ENCODE measurements at places on chromosomes 1 and 21. TPM values are rescaled to one million over a fixed set of nuclear protein-coding genes. Genes with fewer than 3 reads are reported as not detected.
A peak's percentile ranks its signal among the peaks of the same experiment; 100 is the strongest.

- H3K36me3 ChIP-seq: peaks cover 23% of the 10 kb centered on the region
- DNase-seq: no peak
These were observed 85.5 kb downstream of the PIK3CD start for GRCh38 chr1:9737057-9737456.

- DNase-seq: no peak
- no peak overlapping the region for H3K27ac ChIP-seq
- no peaks in the 10 kb centered on the region for H3K4me1 ChIP-seq
- H3K36me3 ChIP-seq: no peaks in the 10 kb centered on the region
- no peak overlapping the region for H3K4me3 ChIP-seq
- no peaks in the 10 kb centered on the region for H3K27me3 ChIP-seq
These were observed 4.4 kb downstream of the ST3GAL3 start for GRCh38 chr1:43711524-43712386.

DNA sequence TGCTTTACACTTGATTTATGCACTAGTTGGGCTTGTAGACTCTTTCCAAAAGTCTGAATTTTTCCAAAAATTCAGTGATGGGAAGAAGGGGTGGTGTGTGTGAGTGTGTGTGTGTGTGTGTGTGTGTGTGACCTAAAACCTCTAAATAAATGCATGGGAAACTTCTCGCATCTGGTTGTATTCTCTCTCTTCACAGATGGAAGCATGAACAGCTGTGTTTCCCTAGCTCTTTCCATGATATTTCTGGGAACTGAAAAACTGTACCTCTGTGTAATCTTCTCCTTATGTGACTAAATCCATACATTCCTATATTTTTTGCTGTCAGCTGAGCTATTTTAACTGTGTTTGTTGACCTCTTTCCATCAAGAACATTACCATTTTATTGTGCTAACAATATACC, 26.2 kb upstream of the CYYR1 start:
- H3K4me3 ChIP-seq: no peak overlapping the region
- no peaks in the 10 kb centered on the region for H3K27me3 ChIP-seq
- H3K36me3 ChIP-seq: no peaks in the 10 kb centered on the region

- no peaks in the 10 kb centered on the region for H3K27me3 ChIP-seq
- H3K4me1 ChIP-seq: no peaks in the 10 kb centered on the region
- H3K27ac ChIP-seq: no peak overlapping the region
- H3K4me3 ChIP-seq: no peak overlapping the region
These were observed 2.5 kb downstream of the UCK2 start for GRCh38 chr1:165829888-165830287.

The GNG4 gene
- total RNA-seq: 0.15 TPM

- no peak for DNase-seq
- H3K27me3 ChIP-seq: no peaks in the 10 kb centered on the region
- no peak overlapping the region for H3K4me3 ChIP-seq
- H3K36me3 ChIP-seq: no peaks in the 10 kb centered on the region
- no peaks in the 10 kb centered on the region for H3K4me1 ChIP-seq
- H3K27ac ChIP-seq: no peak overlapping the region
These were observed 1.4 kb downstream of the TRIM17 start for GRCh38 chr1:228415221-228415620.

The GFI1 gene
- 0.80 TPM for total RNA-seq

The PTPRC gene
- total RNA-seq: 35.7 TPM

DNA sequence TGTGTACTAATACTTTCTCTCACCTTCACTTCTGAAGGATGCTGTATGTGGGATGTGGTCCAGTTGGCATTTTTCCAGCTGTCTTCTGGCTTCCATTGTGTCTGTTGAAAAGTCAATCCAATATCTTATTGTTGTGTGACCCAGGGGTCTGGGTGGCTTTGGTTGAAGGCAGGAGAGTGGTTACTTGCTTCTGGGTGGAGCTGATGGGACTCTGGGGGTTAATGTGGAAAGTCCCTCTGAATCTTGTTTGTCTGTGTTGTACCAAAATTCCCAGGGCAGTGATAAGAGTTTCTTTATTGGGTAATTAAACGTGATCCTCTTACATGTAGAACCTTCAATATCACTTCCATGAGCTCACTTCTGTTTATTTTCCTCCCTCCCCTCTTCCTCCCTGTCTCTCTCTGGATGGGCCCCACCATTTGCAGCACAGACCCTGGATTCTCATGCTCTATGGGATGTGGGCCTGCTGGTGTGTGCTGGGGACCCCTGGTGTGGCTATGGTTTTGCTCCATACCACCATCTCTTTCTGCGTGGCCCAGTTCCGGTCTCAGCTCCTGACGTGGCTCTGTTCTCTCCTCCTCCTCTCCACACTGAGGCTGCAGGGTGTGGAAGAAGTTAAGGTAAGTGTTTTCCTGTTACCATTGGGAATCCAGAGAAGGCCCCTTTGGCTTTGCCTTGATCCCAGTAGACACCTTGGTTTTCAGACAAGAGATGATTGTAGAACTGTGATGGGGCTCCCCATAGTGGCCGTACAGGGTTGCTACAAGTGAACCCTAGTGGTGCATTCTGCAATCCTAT, 71.5 kb downstream of the HHAT start:
- H3K4me1 ChIP-seq: no peaks in the 10 kb centered on the region
- H3K36me3 ChIP-seq: no peaks in the 10 kb centered on the region
- H3K27ac ChIP-seq: no peak overlapping the region
- peak; percentile 52 for DNase-seq

GRCh38 chr1:178862416-178862815, 8.5 kb downstream of the ANGPTL1 start:
- no peaks in the 10 kb centered on the region for H3K4me1 ChIP-seq
- H3K27ac ChIP-seq: no peak overlapping the region
- H3K4me3 ChIP-seq: no peak overlapping the region

The GNB1 gene
- total RNA-seq: 123 TPM

The PFKL gene
- 101 TPM for total RNA-seq

DNA sequence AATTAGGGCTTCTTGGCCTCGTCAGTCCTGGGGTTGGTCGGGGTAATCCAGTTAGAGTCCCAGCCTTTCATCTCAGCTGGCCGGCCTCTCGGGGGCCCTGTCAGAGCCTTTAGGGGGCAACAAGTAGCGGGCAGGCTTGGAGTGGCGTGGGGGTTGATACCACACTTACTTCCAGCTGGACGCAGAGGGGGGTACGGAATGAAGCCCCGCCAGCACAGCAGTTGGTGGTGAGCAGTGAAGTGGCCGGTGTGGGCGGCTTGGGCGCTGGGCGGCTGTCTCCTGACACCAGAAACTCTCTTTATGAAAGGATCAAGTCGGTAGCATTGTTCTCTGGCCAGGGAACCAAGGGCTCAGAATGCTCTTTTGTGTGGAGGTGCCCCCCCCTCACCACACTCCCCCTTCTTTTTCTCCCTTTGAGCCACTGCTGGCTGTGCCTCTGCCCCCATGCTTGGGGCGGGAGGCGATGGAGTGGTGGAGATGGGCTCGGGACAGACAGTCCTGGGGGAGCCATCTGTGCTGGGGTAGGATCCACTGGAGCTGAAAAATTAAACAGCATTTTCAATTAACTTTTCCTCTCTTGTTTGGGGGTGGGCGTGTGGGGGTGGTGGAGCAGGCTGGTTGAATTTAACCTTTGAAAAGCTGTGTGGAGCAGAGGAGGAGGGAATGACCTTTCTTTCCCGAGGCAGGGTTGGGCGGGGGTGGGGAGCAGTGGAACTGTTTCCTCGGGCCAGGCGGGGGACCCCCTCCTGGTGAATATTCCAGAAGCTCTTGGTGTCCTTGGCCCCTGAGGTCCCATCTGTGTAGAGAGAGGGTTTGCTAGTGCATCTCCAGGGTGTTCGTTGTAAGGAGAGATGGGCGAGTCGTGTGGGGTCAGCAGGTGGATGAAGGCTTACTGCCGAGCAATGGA, 102.7 kb downstream of the RNF220 start:
- no peaks in the 10 kb centered on the region for H3K36me3 ChIP-seq
- H3K4me1 ChIP-seq: no peaks in the 10 kb centered on the region
- H3K27ac ChIP-seq: no peak overlapping the region
- no peak for DNase-seq
- H3K4me3 ChIP-seq: no peak overlapping the region
- H3K27me3 ChIP-seq: peaks cover 19% of the 10 kb centered on the region

- H3K27me3 ChIP-seq: no peaks in the 10 kb centered on the region
- no peak for DNase-seq
- no peaks in the 10 kb centered on the region for H3K36me3 ChIP-seq
- H3K27ac ChIP-seq: no peak overlapping the region
These were observed 33.2 kb upstream of the FOXD3 start for GRCh38 chr1:63289135-63289534.

- peaks cover 5% of the 10 kb centered on the region for H3K36me3 ChIP-seq
- no peak overlapping the region for H3K27ac ChIP-seq
- DNase-seq: no peak
- H3K4me3 ChIP-seq: no peak overlapping the region
- H3K4me1 ChIP-seq: no peaks in the 10 kb centered on the region
These were observed 12.1 kb downstream of the NDUFV3 start for GRCh38 chr21:42905195-42905594.

The FCN3 gene
- total RNA-seq: 7.4 TPM

DNA sequence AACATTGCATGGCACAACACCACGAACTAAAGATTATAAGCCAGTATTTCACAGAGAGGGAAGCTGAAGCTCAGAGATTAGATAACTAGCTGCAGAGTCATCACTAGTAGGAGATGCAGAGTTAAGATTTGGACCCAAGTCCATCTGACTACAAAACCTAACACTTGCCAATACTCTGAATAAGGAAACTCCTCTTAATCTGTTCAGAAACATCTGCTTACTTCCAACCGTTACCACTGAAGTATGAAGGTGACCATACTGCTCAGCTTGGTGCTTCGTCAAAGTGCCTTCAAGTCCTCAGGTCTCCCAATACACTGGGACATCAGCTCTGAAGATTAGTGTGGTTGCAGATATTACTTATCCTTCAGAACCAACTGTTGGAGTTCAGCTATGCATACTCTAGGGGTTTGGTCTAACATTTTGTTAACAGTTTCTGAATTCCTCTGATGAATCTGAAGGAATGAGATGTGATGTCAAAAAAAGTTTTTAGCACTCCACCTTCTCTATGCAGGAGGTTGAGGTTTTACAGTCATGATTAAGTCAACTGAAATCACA, 179.6 kb downstream of the TPR start:
- no peak for DNase-seq
- no peaks in the 10 kb centered on the region for H3K4me1 ChIP-seq
- no peak overlapping the region for H3K4me3 ChIP-seq

- H3K36me3 ChIP-seq: no peaks in the 10 kb centered on the region
- no peaks in the 10 kb centered on the region for H3K4me1 ChIP-seq
- H3K4me3 ChIP-seq: no peak overlapping the region
- H3K27me3 ChIP-seq: no peaks in the 10 kb centered on the region
These were observed 356.6 kb upstream of the LYPLAL1 start for GRCh38 chr1:218817071-218817470.

- H3K4me1 ChIP-seq: no peaks in the 10 kb centered on the region
- no peaks in the 10 kb centered on the region for H3K27me3 ChIP-seq
- no peak for DNase-seq
- no peaks in the 10 kb centered on the region for H3K36me3 ChIP-seq
These were observed 124.2 kb downstream of the RUNX1 start for GRCh38 chr21:34924771-34925419.

DNA sequence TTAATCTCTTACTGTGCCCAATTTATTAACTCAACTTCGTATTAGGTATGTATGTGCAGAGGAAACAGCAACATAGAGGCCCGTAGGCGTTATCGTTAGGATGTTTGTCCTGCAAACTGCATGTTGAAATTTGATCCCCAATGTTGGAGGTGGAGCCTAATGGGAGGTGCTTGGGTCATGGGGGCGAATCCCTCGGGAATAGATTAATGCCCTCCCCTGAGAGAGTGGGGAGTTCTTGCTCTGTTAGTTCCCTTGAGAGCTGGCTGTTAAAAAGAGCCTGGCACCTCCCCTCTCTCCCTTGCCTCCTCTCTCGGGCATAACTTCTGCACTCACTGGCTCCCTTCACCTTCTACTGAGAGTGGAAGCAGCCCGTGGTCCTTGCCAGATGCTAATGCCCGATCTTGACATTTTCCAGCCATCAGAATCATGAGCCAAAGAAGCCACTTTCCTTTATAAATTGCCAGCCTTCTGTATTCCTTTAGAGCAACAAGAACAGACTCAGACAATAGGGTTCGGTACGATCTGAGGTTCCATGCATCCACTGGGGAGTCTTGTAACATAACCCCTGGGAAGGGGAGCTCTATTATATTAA, 149.0 kb upstream of the RAB4A start:
- no peaks in the 10 kb centered on the region for H3K4me1 ChIP-seq
- H3K27me3 ChIP-seq: no peaks in the 10 kb centered on the region
- H3K4me3 ChIP-seq: no peak overlapping the region
- H3K27ac ChIP-seq: no peak overlapping the region

DNA sequence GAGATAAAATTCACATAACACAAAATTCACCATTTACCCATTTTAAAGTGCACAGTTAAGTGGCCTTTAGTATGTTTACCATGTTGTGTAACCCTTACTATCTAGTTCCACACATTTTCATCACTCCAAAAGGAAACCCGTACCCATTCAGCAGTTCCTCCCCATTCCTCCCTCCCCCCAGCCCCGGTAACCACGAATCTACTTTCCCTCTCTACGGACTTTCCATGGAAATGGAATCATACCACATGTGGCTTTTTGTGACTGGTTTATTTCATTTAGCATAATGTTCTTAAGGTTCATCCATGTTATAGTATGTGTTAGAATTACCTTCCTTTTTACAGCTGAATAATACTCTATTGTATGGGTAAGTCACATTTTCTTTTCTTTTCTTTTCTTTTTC, 10.9 kb downstream of the DOP1B start:
- no peaks in the 10 kb centered on the region for H3K27me3 ChIP-seq
- no peak overlapping the region for H3K27ac ChIP-seq
- no peak for DNase-seq
- H3K4me3 ChIP-seq: no peak overlapping the region
- H3K36me3 ChIP-seq: no peaks in the 10 kb centered on the region
- no peaks in the 10 kb centered on the region for H3K4me1 ChIP-seq

- no peak for DNase-seq
- no peaks in the 10 kb centered on the region for H3K27me3 ChIP-seq
- peak overlapping the region; percentile 61 for H3K27ac ChIP-seq
- H3K4me3 ChIP-seq: no peak overlapping the region
- H3K4me1 ChIP-seq: no peaks in the 10 kb centered on the region
These were observed 119.6 kb upstream of the CD34 start for GRCh38 chr1:208030288-208031091.

The OR14A2 gene
- total RNA-seq: not detected

- no peaks in the 10 kb centered on the region for H3K36me3 ChIP-seq
- H3K27me3 ChIP-seq: no peaks in the 10 kb centered on the region
- DNase-seq: no peak
- no peaks in the 10 kb centered on the region for H3K4me1 ChIP-seq
These were observed 5.6 kb upstream of the ATP1A1 start for GRCh38 chr1:116367256-116367945.

The PLXNA2 gene
- 11.5 TPM for total RNA-seq

GRCh38 chr1:30770150-30770549, 12.6 kb upstream of the LAPTM5 start:
- no peaks in the 10 kb centered on the region for H3K4me1 ChIP-seq
- H3K4me3 ChIP-seq: no peak overlapping the region
- no peak overlapping the region for H3K27ac ChIP-seq
- no peak for DNase-seq
- H3K27me3 ChIP-seq: no peaks in the 10 kb centered on the region

The LAD1 gene
- 13.1 TPM for total RNA-seq

GRCh38 chr1:108692724-108693655, 880 bp downstream of the PRPF38B start:
- H3K27ac ChIP-seq: peak overlapping the region; percentile 91
- H3K4me1 ChIP-seq: peaks cover 6% of the 10 kb centered on the region

The CFAP45 gene
- total RNA-seq: 0.80 TPM

All from breast epithelium (tissue), 4 donors.